EL (cell line): ENCODE measurements at places on chromosomes 3 and 15.

DNA sequence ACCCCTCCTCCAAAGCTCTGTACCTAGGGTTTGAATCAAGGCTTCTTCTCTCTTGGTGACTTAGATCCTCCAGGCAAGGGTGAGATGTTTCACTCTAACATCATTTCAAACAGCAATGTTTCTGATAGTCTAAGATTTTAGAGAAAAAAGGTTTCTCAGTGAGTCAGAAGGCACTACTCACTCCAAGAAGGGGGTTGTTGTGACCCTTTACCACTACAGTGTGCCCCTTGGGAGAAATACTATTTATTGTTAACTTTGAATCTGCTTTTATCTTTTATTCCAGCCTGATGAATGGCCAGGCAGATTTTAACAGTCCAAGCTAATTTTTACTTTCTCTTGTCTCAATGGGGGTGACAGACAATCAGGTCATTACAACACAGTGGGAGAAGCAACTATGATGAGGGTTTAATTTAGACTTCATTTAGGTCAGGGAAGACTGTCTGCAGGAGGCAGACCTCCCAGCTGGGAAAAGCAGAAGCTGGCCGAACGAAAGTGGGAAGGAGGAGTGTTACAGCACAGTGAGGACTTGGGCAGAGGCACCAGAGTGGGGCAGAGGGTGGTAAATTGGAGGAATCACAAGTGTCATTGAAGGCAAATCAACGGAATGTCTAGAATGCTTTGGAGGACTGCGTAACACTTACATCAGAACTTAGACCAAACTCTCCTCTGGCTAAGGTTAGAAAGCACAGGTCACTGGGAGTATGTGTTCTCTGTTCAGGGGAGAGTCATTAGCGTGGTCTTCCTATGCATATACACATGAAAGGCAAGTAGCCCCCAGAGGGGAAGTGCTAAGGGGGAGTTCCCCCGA, 21.2 kb downstream of the ZNF860 start:
- no peak for DNase-seq

GRCh38 chr3:128439226-128439625, 27.5 kb downstream of the DNAJB8 start:
- peak; percentile 60 for DNase-seq

- no peak for DNase-seq
These were observed 62.6 kb upstream of the SCN10A start for GRCh38 chr3:38878646-38879045.

DNA sequence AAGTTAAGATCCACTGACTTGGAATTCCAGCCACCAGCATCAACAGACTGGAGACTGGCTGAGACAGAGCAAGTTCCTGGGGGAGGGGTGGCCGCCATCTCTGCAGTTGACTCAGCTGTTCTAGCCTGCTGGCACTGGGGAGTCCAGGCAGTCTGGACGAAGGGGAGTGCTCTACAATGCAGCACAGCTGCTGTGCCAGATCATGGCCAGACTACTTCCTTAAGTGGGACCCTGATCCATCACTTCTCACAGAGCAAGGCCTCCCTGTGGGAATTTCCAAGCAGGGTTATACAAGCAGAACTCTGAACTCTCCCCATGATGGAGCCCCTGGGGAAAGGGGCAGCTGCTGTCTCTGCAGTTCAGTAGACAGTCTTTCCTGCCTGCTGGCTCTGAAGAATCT, 35.2 kb downstream of the PYGO1 start:
- DNase-seq, result peak; percentile 15

DNA sequence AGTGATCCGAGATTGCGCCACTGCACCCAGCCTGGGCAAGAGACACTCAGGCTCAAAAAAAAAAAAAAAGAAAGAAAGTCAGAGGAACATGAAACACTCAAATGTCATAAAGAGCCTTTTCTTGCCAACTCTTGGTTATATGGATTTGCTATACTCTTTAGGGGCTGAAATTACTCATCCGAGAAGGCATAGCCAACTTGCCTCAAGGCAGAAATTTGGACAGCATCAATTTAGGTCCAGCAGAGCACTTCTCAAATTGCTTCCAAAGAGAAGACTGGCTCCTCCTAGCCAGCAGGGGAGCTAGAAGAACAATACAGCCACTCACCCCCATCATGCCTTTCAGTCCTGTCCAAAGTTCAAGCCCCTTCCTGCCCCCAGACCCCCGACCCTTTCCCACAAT, 43.8 kb downstream of the OSBPL10 start:
- DNase-seq, result peak; percentile 33

- no peak for DNase-seq
These were observed 150.4 kb downstream of the LIPC start for GRCh38 chr15:58582160-58582559.
